Right lobe of liver (tissue), 6 donors: ENCODE measurements at places on chromosomes 7 and 10.
A peak's percentile ranks its signal among the peaks of the same experiment; 100 is the strongest.

DNA sequence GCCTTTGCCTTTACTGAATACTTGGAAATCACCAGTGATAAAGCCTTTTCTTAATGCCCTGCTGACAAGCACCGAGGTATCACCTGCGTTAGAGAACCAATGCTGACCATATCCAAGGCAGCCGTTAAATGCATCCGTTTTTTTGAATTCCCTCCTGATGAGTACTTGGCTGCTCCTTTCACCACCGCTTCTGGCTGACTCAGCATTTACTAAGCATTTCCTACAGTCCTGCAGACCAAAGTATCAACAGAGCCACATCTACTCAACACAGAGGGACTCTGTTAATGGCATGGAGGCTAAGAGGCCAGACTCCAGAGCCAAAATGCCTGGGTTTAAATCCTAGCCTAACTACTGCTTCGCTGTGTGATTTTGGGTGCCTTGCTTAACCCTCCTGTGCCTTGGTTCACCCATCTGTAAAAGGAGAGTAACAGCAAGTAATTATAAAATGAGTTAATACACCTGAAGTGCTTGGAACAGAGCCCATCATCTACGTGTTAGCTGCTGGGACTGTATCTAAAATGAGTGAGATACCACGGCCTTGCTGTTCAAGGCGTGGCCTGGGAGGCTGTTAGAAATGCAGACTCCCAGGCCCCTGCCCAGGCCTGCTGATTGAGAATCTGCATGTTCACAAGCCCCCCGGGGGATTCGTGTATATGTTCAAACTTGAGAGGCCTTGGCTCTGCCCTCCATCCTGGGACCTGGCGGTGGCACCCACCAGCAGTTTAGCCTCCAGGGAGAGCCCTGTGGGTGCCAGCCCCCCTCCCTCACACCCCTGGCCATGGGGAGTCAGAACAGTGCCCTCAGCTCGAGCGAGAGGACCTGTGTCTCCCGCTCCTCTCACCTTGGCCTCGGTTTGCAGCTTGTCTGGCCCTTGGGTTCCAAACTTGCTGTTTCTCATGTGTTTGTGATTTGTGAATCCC lies 30.8 kb upstream of the EFCAB10 start:
- DNase-seq: no peak

- no peak for DNase-seq
Measured at GRCh38 chr7:17661982-17662585, 278.2 kb downstream of the SNX13 start.

- DNase-seq: no peak
Measured at GRCh38 chr7:151849879-151850260, 27.0 kb downstream of the PRKAG2 start.

- peak; percentile 74 for DNase-seq
Measured at GRCh38 chr7:140656548-140657515, 15.9 kb upstream of the ADCK2 start.

DNA sequence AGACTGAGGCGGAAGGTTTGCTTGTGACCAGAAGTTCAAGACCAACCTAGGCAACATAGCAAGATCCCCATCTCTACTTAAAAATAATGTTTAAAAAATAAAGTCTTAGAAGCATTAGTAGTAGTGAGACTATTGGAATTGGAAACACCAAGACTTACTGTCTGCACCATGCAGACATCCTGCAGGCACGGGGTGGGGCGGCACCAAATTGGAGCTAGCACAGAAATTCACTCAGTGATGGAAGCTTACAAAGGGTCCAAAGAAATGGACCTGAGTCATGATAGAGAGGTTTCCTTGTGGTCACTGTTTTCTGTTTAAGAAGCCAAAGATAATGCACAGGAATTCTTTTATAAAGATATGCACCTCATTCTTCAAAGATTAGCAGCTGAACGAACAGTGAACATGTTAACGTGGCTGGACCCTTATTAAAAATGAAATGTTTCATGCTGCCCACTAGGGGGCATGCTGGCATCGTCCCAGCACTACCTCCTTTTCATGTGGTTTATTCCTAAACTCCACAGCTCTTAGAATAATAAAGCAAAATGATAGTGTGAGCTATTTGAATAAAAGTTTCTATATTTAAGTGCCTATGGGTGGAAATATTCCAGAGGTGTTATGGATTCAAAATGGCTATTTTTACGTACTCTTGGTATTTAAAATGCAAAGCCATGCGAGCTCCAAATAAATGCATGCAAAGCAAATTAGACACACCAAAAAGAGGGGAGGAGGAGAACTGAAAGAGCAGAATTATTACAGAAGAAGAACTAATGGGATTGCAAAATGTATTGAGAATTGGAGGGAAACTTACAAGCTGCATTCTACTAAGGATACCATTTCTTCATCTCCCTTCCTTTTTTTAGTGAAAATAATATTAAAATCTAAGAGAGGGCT lies 28.6 kb downstream of the PDSS1 start:
- peak; percentile 67 for DNase-seq

DNA sequence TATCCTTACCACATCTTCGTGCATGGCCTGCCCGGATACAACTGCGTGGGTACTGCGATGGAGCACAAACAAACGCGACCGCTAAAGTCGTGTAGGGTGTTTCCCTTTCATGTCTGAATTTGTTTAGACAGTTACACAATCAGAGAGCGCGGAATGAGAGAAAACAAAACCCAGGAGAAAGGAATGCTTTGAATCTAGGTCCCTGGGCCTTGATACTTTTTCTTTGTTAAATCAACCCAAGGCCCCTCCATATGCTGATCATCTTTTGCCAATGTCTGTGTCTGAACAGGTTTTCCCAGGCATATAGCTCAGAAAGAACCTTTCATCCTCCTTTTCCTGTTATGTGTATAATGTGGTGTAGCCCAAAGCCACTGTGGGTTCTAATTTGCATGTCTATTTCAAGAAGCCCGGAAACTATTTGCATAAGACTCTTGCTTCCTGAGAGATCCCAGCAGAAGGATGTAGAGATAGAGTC lies 145.8 kb downstream of the FRMD4A start:
- no peak for DNase-seq

DNA sequence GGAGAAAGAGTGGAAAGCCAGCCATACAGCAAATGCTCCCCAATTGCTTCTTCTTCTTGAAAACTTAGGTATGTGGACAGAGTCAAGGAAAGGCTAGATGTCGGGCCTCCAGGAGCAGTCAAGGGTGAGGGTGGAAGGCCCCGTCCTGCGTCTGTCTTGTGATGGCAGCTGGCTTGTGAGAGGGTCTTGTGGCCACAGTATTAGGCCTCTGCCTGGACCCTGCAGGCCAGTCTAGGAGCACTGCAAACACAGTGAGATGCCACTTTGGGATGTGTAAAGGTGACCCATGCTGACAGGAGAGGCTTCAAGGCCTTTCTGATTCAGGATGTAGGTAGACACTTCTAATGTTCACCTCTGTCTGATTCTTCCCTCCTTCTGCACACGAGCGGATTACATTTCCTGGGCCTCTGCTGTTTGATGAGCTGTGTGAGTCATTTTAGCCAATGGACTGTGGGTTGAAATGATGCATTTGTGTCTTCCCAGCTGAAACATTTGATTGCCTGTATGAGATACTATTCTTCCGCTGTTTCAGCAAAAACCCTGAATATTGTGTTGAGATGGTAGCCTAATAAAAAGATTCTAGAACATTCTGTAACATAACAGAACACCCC lies 135.4 kb downstream of the EMX2 start:
- DNase-seq: no peak

- no peak for DNase-seq
Measured at GRCh38 chr7:78311181-78311580, 512.6 kb downstream of the PHTF2 start.

DNA sequence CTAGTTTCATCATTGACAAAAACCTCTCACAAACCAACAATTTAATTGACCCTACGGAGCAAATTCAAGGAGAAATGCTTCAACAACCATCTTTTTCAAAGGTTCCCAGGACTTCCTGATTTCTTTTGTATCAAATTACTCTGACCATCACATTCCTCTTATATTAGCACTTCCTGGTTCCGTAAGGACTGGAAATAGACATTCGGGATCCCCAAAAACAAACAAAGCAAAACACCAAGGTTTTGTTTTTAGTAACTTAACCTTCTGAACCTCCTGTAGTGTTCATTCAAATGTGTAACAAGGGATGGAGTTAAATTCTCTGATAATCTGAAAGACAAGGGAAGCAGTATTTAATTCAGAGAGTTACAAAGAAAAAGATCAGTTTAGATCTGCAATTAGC lies 387.6 kb upstream of the NRP1 start:
- no peak for DNase-seq

GRCh38 chr7:139297795-139298194 lies 43.3 kb upstream of the FMC1 start:
- DNase-seq: no peak

- DNase-seq: no peak
Measured at GRCh38 chr7:138698281-138698680, 2.9 kb downstream of the SVOPL start.

- no peak for DNase-seq
Measured at GRCh38 chr7:98934267-98934666, 55.9 kb downstream of the TRRAP start.

DNA sequence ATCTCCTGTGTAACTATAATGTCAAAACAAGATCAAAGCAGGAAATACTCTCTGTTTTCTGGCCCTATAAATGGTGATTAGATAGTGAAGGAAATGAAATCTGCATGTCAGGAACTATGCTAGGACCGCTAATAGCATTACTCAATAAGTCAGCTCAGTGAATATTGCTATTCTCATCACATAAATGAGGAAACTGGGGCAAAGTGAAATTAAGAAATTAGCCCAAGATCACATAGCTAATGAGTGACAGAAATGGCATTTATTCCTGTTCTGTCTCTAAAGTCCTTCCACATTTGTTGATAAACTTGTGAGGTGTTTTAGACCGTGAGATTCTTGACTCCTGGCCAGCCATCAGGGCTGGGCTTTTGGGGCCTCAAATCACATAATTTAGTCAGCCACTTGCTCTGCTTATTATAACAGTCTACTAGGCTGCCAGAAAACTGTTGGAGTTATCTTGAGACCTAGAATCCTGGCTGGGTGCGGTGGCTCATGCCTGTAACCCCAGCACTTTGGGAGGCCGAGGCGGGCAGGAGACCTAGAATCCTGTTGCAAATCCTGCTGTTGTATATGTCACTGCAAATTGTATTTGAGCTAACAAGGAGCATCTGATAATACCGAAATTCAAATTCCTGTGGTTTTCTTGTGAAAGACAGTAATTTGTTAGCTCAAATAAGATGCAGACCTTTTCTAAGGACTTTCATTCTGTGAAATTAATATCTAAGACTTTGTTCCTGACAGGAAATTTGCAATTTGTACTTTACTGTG lies 66.5 kb upstream of the SHTN1 start:
- DNase-seq: no peak

DNA sequence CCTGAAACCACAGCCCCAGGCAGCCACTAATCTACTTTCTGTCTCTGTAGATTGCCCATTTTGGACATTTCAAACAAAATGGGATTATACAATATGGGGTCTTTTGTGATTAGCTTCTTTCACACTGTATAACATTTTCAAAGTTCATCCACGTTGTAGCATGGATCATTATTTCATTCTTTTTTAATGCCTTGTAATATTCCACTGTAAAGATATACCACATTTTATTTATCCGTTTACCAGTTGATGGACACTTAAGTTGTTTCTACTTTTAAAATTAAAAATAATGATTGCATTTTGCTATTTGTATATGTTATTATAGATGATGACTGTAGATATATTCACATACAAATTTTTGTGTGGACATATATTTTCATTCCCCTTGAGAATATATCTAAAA lies 60.7 kb downstream of the CUBN start:
- DNase-seq: no peak

DNA sequence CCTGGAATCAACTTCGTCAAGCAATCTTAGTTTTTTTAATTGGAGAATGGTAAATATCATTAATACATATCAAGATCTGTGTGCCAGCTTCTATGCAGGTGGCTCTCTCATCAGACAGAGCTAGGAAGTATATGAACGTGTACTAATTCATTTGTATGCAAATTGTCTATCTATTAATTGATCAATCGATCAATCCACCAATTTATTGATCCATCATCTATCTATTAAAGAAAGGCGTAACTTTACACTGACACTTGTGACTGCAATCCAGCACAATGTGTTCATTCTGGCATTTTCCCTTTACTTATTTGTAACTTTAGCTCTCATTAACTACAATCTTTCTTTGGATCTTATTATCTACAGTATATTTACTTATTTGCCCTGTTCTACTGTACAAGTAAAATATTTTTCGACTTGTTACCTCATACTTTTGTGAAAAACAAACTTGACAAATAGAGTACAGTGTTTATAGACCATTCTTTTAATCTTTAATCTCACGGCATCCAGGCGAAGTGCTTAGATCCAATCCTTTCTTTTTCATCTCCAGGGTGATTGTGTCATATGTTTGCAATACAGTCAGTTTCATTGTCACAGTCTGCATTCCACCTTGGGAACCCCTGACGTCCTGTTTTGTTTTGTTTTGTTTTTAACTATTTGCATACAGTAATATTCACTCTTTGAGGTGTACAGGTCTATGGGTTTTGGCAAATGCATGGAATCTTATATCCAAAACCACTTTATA lies 22.0 kb upstream of the GHRHR start:
- no peak for DNase-seq

DNA sequence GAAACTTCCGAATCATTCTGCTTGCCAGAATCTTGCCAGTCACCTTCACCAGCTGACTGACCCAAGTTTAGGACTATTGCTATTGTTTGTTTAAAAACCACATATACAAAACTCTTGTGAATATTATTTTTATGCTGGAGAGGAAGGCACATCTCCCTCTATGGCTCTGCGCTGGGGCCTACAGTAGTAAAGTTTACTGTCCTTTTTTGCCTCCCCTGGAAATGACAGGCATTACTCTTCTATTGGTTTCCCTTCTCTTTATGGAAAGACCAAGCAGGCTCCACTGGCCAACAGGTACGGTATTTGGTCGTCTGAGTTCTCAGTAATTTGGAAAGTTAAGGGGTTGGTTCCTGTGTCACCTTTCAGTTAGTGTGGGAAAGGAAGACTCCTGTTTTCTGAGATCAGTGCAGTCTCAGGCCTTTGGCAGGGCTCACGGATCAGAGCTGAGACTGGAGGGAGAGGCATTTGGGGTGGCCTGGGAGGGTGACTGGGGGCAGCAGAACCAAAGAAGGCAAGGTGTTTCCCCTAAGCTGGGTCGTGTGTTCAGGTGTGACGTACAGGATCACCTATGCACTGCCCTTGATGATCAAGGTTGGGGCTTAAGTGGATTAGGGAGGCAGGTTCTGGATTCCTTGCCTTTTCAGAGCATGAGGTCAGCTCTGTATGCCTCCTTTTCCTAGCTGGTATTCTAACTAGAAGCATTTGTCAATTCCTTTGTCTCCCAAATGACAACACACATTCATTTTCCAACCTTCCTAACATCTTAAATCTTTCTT lies 16.0 kb upstream of the KIF5B start:
- no peak for DNase-seq

DNA sequence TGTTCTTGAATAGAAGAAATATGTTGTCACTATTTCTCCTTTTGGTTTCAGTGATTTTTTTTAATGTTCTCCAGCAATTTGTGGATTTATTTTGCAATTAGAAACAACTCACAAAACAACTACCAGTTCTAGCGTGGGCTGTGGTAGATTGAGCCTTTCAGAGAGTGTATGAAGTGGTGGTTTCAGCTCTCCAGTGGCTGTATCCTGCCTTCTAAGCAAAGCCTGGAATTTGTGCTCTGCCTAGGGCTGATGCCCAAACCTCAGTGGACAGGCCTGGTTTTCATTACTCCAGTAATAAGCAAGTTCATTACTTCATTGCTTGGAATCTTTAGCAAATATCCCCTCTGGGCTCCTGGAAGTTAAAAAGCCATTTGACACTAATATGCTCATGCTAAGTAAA lies 35.9 kb downstream of the APBB1IP start:
- no peak for DNase-seq

GRCh38 chr10:58796242-58796641 lies 283.6 kb downstream of the BICC1 start:
- no peak for DNase-seq

GRCh38 chr10:72058347-72058898 lies 29.9 kb downstream of the SPOCK2 start:
- no peak for DNase-seq
